Sigmoid colon (tissue), 7 donors: ENCODE measurements at places on chromosomes 7 and 10. TPM values are rescaled to one million over a fixed set of nuclear protein-coding genes. Genes with fewer than 3 reads are reported as not detected.

Gene ACBD7
- polyA plus RNA-seq, result not detected

Gene SPDYE2B
- polyA plus RNA-seq, result not detected

Gene OPALIN
- not detected for polyA plus RNA-seq

Gene PILRA
- polyA plus RNA-seq, result 5.4 TPM

Gene KCP
- not detected for polyA plus RNA-seq

Gene CLDN12
- 27.4 TPM for polyA plus RNA-seq

Gene NPC1L1
- not detected for polyA plus RNA-seq

Gene TAS2R60
- not detected for polyA plus RNA-seq

Gene DYDC2
- not detected for polyA plus RNA-seq

Gene ZNF467
- 3.0 TPM for polyA plus RNA-seq

Gene TEX47
- polyA plus RNA-seq, result not detected

Gene ZNF804B
- polyA plus RNA-seq, result not detected

Gene NPTX2
- 4.7 TPM for polyA plus RNA-seq

Gene IGFBP1
- not detected for polyA plus RNA-seq

Gene POU6F2
- polyA plus RNA-seq, result not detected

Gene RBM20
- polyA plus RNA-seq, result 0.23 TPM

Gene CCDC172
- not detected for polyA plus RNA-seq

Gene ANKRD61
- polyA plus RNA-seq, result not detected

Gene SPAM1
- not detected for polyA plus RNA-seq

Gene SMKR1
- polyA plus RNA-seq, result 0.45 TPM

Gene GDF2
- polyA plus RNA-seq, result not detected

Gene GIMAP7
- 12.6 TPM for polyA plus RNA-seq

Gene GDF10
- polyA plus RNA-seq, result not detected

Gene PRPS1L1
- not detected for polyA plus RNA-seq

Gene BHLHA15
- 1.4 TPM for polyA plus RNA-seq

Gene ZKSCAN5
- polyA plus RNA-seq, result 4.9 TPM

Gene TSPAN33
- 9.6 TPM for polyA plus RNA-seq

Gene CFAP69
- 1.2 TPM for polyA plus RNA-seq

Gene GSTO2
- polyA plus RNA-seq, result 12.2 TPM

Gene HOXA6
- not detected for polyA plus RNA-seq

Gene AGAP5
- 1.8 TPM for polyA plus RNA-seq

Gene GBX1
- not detected for polyA plus RNA-seq

Gene OIT3
- polyA plus RNA-seq, result 0.04 TPM

Gene NXPH1
- not detected for polyA plus RNA-seq

Gene INSYN2A
- polyA plus RNA-seq, result 0.23 TPM

Gene C10orf53
- not detected for polyA plus RNA-seq

Gene TFPI2
- 2.5 TPM for polyA plus RNA-seq

Gene TMEM236
- 4.9 TPM for polyA plus RNA-seq

Gene OR2A5
- polyA plus RNA-seq, result not detected

Gene CHN2
- polyA plus RNA-seq, result 16.2 TPM

Gene DGKI
- polyA plus RNA-seq, result not detected

Gene RBP3
- polyA plus RNA-seq, result not detected

Gene LIPM
- polyA plus RNA-seq, result not detected

Gene CDHR1
- 2.4 TPM for polyA plus RNA-seq

Gene SERPINE1
- polyA plus RNA-seq, result 10.0 TPM

Gene IL15RA
- 16.8 TPM for polyA plus RNA-seq

Gene FAS
- 7.6 TPM for polyA plus RNA-seq

Gene FOXI2
- not detected for polyA plus RNA-seq

Gene SSC4D
- polyA plus RNA-seq, result 0.47 TPM
